ENCODE measurements at places on chromosomes 2 and 18.
A peak's percentile ranks its signal among the peaks of the same experiment; 100 is the strongest.

GRCh38 chr2:227480528-227480927 is 8.6 kb downstream of the AGFG1 start:
- DNase-seq: no peak

- no peak for DNase-seq
Observed at GRCh38 chr2:120480903-120481445, 135.0 kb downstream of the INHBB start.

DNA sequence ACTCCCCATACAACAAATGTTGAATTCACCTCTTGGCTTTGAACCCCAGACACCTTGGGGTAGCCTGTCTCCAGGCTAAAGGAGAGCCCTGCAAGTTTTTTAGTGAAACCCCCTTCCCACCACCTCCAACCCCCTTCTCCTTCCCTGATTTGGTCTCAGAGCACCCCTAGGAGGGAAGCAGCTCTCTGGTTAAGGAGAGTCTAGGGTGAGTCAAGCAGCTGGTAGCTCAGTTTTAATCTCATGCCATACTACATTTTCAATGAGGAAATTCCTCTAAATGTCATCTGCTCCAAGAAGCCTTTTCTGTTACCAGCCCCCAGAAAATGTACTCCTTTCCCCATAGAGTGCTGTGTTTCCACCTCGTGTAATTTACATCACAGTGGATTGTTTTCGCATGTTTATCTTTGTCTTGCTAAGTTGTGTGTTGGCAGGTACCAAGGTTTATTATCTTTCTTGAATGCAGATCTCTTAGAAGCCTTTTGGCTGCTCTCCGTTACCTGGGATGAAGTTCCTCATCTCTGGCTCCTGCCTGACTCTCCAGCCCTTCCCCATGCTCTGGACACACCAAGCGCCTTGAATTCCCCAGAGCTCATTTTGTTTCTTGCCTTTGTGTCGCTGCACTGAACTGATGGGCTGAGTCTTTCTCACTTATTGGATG is 82.2 kb downstream of the ASAP2 start:
- DNase-seq: no peak

GRCh38 chr2:85995648-85996529 is 107.1 kb upstream of the ST3GAL5 start:
- no peak for DNase-seq

DNA sequence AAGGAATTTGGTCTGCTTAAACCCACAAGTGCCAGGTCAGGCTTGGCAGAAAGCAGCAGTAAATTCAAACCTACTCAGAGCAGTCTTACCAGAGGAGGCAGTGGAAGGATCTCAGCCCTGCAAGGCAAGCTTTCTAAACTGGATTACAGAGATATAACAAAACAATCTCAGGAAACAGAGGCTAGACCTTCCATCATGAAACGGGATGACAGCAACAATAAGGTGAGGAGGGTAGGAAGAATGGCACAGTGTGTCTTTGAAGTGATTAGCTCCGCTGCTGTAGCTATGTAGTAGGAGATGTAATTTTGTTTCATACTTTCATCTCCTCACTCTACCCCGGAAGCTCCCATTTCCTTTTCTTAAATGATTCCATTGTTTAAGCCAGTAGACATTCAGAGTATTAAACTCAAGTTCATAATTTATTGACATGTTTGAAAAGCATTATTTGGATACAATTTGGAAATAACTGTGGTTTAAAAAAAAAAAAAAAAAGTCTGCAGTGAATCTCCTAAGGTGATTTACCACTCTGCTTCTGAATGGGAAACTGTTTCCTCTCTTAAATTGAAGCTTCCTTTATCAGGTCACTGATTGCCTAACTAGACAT is 29.4 kb upstream of the DYSF start:
- DNase-seq: no peak

- DNase-seq: no peak
Observed at GRCh38 chr2:229870903-229871656, 50.7 kb downstream of the TRIP12 start.

DNA sequence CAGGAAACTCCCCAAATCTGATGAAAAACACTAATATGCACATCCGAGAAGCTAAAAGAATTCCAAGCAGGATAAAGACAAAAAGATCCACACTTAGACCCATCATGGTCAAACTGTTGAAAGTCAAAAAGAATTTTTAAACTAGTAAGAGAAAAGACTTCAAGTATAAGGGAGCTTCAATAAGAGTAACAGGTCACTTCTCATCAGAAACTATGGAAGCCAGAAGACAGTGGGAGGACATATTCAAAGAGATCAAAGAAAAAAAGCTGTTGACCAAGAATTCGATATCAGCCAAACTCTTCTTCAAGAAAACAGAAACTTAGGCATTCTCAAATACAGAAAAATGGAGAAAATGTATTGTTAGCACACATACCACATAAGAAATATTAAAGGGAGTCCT is 50.4 kb downstream of the ZC3H8 start:
- DNase-seq: no peak

DNA sequence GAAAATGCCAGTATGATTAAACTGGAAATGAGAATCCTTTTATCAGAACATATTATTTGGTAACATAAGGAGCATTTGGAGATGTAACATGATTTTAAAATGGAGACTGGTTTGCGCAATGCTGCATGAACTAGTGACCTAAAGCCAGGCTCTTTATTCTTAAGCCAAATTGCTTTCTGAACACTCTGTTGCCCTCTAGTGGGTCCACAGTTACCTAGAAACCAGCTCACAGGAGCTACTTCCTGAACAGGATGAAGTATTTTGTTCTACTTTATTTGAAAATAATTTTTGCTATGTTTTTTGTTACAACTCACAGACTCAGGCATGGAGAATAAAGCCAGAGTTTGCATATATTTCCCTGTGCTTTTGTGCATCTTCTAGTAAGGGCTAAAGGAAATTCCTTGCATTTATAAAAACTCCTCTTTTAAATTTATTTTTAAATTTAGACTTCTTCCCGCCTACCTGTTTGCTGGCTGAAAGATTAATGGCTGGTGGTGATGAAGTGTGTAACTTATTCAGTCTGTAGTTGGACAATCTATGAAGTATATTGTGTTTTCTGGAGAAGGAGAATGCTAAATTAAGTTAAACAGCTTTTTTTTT is 146.7 kb downstream of the PARD3B start:
- DNase-seq: peak; percentile 9

DNA sequence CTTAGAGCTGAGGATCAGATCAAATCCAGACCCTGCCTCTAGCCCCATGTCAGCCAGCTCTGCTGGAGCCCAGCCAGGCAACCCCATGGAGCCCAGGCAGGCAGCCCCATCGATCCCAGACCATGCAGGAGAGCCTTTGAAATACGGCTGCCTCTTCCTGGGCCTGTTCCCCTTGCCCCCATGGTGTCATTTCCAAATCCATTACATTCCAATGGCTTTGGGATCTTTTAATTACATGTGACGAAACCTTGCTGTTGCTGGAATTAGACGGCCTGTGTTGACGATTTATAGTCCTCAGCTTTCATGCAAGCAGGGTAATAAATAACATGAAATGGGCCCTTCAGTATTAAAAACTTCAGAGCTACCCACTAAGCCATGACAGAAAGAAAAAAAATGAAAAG is 75.8 kb upstream of the SLC14A2 start:
- DNase-seq: no peak

GRCh38 chr2:135817951-135818350 is 19.0 kb downstream of the LCT start:
- no peak for DNase-seq

DNA sequence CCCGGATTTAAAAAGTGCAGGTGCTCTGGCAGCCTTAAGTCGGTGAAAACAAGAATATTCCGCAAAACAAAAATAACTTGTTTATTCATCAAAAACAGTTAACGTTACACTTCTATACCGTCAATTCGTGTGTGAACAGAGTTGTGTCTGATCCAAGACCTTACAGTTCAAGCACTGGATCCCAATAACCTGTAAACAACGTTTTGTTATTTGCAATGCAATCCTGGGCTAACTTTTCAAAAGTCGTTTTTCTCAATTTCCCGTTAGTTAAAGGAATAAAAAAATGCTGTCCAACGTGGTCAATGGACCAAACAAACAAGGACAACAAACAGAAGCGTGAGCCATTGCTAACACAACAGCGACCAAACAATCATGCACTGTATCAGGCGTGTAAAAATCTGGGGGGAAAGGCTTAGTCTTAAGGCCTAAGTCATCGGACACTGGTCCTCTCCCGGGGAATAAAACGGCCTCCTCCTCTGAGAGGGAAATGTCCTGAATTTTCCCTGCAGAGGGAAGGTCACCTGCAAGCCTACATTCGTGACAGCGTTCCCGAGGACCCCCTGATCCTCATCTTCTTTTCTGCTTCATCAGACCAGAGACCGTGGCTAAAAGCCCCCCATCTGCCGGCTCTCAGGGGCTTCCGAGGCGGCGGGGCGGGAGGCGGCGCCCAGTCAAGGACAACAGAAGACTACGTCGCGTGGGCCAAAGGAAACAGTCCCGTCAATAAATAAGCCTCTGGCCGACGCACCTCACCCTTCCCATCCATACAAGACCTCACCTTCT is 490 bp downstream of the NDUFS1 start:
- DNase-seq: no peak

- no peak for DNase-seq
Observed at GRCh38 chr2:63073994-63074393, 23.4 kb downstream of the OTX1 start.

DNA sequence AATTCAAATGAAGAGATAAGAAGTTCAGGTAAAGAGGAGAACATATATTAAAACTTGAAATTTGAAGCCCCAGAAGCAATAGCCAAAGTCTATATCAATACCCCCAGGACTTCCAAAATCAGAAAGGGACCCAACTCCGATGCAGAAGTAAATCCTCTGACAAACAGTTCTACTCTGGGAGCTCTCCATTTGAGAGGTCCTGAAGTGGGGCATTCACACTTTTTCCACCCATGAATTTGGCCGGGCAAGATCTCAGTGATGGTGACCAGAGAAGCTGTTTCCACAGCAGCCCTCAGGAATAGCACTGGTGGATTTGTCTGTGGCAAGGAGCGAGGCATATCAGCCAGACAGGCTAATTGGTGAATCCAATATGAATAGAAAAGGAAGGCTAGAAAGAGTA is 313.6 kb upstream of the MC4R start:
- no peak for DNase-seq

DNA sequence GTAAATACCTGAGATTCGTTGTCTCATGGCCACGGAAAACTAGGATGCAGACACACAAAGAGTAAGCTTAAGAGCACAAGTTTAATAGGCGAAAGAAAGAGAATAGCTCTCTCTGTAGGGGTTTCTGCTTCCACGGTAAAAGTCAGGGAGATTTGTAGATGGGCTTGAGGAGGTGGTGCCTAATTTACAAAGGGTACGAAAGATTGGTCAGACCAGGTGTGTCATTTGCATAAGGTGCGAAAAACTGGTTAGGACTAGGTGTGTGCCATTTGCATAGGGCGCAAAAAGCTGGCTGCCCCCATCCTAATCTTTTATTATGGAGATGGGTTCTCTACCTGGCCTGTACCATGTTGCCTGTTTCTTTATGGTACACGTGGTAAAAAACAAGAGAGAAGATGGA is 170.5 kb upstream of the DOK6 start:
- DNase-seq: no peak

GRCh38 chr18:420661-421246 is 79.7 kb downstream of the COLEC12 start:
- no peak for DNase-seq

- no peak for DNase-seq
Observed at GRCh38 chr18:48027401-48027963, 97.0 kb upstream of the SMAD2 start.

GRCh38 chr18:50880119-50880465 is 1.2 kb downstream of the ME2 start:
- no peak for DNase-seq

GRCh38 chr2:104859291-104859765 is 5.4 kb downstream of the POU3F3 start:
- DNase-seq: no peak

DNA sequence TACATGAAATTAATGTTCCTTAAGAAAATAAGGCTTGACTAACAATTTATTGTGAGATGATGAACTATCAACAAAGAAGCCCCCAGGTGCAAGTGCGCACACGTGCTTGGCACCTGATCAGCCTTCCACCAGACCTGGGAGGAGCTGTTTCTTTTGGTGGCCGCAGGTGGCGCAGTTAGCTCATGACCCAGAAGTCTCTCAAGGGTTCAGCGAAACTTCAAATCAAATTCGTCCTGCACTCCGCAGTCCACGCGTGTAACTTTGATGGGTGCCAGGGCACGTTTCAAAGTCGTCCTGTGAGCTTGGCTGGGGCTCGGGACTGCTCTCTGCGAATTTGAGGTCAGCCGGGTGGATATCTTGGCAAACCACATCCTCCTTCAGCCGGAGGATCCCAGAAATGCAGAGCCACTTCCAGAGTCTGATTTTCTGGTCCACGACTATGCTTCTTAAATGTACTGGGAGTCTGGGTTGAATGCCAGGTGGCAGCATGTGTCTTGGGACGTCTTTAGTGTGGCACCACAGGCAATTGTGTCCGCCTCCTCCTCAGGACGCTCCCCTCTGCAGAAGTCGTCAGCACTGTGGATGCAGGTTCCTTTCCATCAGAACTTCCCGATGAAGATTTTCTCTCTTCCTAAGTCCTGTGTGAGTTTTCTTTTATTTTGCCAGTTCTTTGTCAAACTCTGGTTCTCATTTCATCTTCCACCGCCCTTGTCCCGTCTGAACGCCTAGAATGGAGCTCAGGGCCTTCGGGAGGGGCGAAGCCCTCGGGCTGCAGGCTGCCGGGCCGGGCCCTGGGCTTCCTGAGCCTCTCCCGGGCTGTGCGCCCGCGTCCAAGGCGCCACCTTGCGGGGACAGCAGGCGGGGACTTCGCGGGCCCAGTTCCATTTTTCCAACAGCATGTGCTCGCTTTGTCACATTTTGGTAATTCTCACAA is 61.3 kb upstream of the RAPGEF4 start:
- peak; percentile 25 for DNase-seq

DNA sequence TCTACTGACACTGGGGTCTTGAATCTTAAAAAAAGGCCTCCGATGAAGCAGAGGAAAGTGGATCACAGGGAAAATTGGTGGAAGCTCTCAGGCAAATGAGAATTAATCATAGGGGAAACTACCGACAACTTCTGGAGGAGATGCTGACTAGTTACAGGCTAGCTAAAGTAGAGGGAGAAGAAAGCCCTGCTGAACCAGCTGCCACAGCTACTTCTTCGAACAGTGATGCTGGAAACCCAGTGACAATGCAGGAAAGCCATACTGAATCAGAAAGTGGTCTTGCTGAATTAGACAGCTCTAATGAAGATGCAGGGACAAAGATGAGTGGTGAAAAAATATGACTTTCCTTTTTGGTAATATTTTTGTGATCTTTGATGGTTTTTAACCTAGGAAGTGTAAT is 44.9 kb upstream of the SLC3A1 start:
- DNase-seq: peak; percentile 19

DNA sequence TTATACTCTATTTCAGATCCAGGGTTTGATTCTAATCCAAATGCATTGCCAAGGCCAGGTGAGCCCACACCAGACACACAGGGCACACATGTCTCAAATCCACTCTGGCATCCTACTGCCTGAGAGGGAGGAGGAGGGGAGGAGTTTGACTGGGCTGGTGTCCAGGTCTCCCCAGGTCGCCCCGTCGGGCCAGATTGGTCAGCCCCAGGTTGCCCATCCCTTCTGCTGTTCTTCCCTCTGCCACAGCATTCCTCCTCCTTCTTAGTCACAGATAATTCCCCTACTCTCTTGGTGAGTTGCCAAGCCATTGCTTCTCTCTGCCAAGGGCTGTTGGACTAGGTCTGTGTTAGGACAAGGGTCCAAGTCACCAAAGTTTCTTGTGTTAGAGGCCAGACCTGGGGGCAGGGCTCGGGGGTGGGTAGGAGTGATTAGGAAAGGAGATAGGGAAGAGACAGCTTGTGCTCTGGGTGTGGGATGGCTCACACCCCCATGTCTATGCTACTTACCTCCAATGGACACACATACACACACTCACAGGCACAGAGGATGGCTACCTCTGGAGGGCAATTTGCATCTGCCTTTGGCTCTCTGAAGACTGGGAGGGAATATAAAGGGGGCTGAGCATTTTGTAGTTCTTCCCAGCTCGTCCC is 2.5 kb upstream of the EGR4 start:
- DNase-seq: no peak
